ENCODE measurements at places on chromosomes 5 and 9. TPM values are rescaled to one million over a fixed set of nuclear protein-coding genes. Genes with fewer than 3 reads are reported as not detected.

Gene FCN1
- polyA plus RNA-seq, result 3.4 TPM

Gene HINT1
- 462 TPM for polyA plus RNA-seq

Gene DDX46
- 95.7 TPM for polyA plus RNA-seq

Gene WDR38
- 0.46 TPM for polyA plus RNA-seq

Gene NIM1K
- polyA plus RNA-seq, result 0.33 TPM

Gene TMEM174
- polyA plus RNA-seq, result 17.2 TPM
